ENCODE measurements at places on chromosomes 16 and 17.
A peak's percentile ranks its signal among the peaks of the same experiment; 100 is the strongest.

DNA sequence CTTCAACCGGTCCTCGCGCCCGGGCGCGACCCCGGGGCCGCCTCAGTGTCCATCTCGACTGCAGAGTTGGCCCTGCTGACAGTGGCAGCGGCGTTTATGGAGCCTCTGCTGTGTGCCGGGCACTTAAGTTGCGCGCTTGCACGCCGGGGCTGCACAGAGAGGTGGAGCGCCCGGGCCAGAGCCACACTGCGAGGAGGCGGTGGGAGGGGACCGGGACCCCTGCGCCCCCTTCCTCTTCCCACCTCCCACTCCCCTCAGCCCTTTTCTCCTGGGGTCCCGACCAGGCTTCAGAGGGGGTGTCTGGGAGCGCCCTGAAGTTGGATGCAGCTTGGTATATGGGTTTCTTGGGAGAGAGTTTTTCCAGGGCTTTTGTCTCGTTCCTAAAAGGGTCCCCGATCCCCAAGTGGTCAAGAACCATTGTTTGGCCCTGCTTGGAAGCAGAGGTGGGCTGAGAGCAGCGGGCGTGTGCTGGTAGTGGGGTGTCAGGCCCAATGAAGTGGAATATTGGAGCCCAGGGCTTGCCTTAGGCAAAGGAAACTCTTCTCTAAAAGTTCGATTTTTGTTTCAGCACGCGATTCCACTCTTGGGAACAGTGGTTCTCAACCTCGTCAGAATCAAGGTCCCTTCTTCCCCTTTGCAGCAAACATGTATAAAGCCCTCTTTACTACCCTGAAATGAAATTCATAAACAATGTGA is 605 bp downstream of the MRTFB start:
- no peak for DNase-seq

- DNase-seq: no peak
Observed at GRCh38 chr17:2238432-2239169, 65.0 kb downstream of the SMG6 start.

DNA sequence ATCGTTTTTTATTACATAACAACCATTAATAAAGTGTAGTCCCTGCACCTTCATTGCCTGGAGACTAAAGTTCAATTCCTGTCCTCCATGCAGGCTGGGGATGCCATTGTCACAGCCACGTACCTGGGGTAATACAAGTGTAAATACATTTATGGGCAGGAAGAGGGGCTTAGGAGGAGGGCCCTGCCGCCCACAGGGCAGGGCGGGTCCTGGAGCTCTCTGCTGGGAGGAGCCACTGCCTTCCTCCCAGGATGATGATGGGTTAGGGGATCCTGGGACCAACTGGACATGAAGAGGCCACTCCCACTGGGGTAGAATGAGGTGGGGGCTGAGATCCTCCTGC is 44.1 kb upstream of the SLC38A10 start:
- DNase-seq: no peak

GRCh38 chr17:11900041-11900476 is 97.2 kb downstream of the ZNF18 start:
- no peak for DNase-seq

DNA sequence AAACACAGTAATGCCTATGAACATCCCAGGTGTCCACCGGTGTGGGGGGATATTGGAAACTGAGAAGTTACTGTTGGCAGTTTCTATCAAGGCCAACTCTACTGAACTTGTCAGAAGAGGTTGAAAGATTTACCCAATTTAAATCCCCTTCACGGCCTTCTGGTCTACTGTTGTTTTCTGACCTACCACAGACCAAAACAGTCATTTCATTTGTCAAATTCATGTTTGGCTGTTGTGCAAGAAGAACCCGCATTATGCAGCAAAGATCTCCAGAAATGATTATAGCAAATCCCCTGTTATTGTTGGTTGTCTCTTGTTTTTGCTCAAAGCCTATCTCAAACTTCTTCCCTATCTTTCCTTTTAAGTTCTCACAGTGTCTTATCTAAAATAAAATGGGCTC is 73.1 kb upstream of the MAF start:
- no peak for DNase-seq

DNA sequence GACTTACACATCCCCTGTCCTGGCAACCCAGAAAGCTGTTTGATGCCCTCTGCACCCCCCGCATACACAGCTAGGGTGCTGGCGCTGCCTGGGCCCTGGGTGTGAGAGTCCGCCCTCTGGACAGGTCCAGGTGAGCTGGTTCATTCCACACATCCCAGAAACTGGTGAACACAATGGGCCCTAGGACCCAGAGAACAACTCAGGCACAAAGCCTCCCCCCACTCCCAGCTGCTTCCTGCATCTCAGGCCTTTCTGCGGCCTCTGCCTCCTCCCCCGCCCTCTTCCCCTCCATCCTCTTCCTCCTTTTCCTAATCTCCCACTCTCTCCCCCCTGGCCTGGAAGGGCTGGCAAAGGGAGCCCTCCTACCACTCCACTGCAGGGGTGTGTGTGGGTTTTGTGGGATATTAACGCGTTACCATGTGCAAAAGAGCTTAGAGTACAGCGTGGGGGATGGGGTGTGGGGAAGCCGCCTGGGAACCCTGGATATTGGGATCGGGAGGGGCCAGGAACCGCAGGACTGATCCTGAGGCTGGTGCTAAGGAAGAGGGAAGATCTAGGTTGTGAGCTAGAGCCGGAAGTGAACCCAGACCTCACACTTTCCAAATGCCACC is 1.6 kb upstream of the PPP1R9B start:
- DNase-seq: peak; percentile 53

- DNase-seq: no peak
Observed at GRCh38 chr17:68356949-68357455, 65.7 kb downstream of the ARSG start.

GRCh38 chr17:80987941-80988461 is 3.6 kb upstream of the CHMP6 start:
- no peak for DNase-seq

DNA sequence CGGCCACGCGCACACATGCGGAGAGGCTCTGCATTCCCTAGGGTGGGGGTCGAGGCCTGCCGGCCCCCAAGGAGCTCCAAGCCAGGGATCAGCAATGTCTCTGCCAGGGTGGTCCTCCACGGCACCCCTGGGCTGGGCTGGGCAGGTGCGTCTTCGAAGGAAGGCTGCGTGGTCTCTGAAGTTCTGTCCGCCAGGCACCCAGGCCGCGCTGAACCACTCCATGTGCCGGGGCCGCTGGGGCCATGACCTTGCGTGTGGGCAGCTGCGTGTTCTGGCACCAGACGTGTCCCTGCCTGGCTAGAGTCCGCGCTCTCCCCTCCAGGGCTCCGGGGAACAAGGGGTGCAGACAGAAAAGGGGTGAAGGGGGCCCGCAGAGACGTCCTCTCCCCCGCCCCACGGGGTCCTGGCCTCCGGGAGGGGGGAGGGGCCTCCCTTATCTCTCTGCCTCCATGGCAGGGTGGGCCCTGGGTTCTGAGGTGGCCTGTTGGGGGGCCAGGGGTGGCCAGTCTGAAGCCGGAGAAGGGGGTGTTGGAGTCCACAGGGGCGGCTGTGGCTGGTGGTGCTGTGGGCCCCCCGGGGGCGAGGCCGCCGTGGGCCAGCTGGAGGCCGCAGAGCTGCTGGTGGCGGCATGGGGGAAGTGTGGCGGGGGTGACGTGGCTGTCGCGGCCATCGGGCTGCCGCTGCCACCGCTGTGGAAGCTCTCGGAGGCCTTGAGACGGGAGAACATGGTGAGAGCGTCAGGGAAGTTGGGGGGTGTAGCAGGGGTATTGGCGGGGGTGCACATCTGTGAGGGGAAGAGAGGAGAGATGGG is 5.3 kb downstream of the UBALD1 start:
- DNase-seq: no peak

DNA sequence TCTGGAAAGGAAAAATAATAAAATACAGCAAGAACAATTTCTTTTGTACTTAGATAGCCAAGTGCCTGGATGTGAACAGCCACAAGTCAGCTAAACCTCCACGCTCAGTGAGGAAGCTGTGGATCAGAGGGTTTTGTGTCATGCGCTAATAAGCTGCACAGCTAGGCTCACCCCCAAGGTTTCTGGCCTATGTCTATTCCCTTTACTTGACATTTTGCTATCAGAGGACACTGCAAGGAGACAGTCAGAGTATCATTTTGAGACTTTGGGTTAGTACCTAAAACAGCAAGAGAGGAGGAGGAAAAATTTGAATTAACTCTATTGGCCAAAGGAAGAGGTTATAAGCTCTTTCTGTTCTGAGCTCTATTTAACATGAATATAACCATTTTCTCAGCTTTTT is 139.3 kb downstream of the KCNJ2 start:
- DNase-seq: no peak

GRCh38 chr17:49633762-49634484 is 44.0 kb downstream of the SPOP start:
- no peak for DNase-seq

GRCh38 chr17:74742153-74742515 is 5.1 kb downstream of the RAB37 start:
- peak; percentile 74 for DNase-seq

DNA sequence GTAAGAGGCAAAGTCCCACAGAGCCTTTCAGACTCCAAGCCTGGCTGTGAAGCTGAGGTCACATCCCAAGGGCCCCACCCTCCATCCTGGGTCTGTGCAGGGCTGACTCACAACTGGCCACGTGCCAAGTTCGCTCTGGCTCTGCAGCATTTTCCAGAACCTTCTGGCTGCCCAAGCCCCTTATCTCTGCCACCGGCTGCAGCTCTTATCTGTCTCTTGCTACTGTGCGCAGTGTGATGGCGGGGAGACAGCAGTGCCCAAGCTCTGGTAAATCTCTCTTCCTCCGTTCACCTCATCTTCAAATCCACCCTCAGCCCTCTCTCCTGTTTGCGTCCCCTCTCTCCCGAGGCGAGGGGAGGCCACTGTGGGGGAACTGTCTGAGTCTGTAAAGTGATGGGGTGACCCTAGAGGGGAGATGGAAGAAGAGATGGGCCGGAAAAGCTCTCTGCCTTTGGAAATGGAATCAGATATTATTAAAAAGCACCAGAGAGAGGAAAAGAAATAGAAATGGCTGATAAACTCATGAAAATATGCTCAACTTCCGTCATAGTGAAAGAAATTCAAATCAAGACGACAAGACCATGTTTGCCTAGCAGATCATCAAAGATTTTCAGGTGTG is 162.7 kb upstream of the CDC42EP4 start:
- DNase-seq: peak; percentile 7

DNA sequence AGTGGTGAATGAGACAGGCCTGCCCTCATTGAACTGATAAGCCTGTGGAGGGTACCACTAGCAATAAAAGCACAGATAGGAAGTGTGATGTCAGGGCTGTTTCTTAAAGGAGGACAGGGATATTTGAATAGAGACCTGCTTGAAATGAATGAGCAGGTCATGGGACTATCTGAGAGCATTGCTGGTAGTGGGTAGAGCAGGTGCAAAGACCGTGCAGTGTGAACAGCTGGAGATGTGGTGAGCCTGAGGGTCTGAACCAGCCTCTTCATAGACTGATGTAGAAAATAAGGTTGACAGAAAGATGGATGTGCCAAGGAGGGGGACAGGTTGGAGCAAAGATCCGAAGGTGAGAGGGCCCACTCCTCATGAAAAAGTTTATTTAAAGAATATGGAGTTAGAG is 2.4 kb downstream of the NUP93 start:
- no peak for DNase-seq

GRCh38 chr16:11742093-11742535 is 543 bp downstream of the TXNDC11 start:
- DNase-seq: peak; percentile 17

Data from CD4-positive, alpha-beta T cell treated with Interleukin-6 at 100 ng/mL for 8 hours (primary cell).